Umbilical cord (tissue), 2 donors: ENCODE measurements at places on chromosomes 13 and 19. TPM values are rescaled to one million over a fixed set of nuclear protein-coding genes. Genes with fewer than 3 reads are reported as not detected.

ZNF763 gene
- 11.6 TPM for total RNA-seq

ATP4A gene
- not detected for total RNA-seq

ZNF253 gene
- 10.8 TPM for total RNA-seq

R3HDM4 gene
- 44.3 TPM for total RNA-seq

CCL25 gene
- total RNA-seq: not detected

OVOL3 gene
- not detected for total RNA-seq

CACNA1A gene
- 26.7 TPM for total RNA-seq
